Activated CD4-positive, alpha-beta T cell treated with anti-CD3 and anti-CD28 coated beads for 36 hours (primary cell): ENCODE measurements at places on chromosomes 7 and 10.

DNA sequence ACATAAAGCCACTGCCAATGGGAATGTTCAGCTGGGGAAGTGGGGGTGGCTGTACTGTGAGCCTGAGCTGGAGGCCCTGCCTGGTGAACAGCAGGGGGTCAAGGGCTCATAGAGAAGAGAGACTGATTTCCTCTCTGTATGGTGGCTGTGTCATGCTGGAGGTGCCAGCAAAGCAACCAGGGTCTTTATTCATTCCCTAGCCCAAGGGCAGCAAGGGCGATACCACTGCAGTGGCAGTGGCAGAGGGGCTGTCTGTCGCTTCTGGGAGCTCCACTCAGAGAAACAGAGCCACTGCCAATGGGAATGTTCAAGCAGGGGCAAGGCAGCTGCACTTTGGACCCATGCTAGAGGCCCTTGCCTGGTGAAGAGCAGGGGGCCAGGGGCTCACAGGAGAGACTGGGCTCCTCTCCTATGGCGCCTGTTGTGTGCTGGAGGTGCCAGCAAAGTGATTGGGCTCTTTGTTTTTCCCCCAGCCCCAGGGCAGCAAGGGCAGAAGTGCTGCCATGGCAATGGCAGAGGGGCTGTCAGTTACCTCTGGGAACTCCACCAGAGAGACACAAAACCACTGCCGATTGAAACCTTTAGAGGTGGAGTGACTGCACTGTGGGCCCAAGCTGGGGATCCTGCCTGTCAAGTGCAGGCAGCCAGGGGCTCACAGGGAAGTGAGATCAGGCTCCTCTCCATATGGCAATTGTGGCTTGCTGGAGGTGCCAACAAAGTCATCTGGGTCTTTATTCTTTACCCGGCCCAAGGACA, 545.1 kb downstream of the SH2D4B start:
- no peak overlapping the region for H3K4me3 ChIP-seq
- no peak for DNase-seq
- no peak overlapping the region for H3K27ac ChIP-seq
- no peaks in the 10 kb centered on the region for H3K27me3 ChIP-seq

- no peak overlapping the region for H3K4me3 ChIP-seq
- peaks cover 2% of the 10 kb centered on the region for H3K36me3 ChIP-seq
- no peak overlapping the region for H3K27ac ChIP-seq
- peaks cover 14% of the 10 kb centered on the region for H3K4me1 ChIP-seq
- DNase-seq: no peak
Observed at GRCh38 chr7:137953043-137953664, 48.7 kb downstream of the CREB3L2 start.

- peaks cover 2% of the 10 kb centered on the region for H3K36me3 ChIP-seq
- H3K4me3 ChIP-seq: no peak overlapping the region
- H3K27me3 ChIP-seq: no peaks in the 10 kb centered on the region
- peak; percentile 15 for DNase-seq
- peaks cover 40% of the 10 kb centered on the region for H3K4me1 ChIP-seq
- H3K27ac ChIP-seq: no peak overlapping the region
Observed at GRCh38 chr7:127417346-127417745, 24.8 kb upstream of the ZNF800 start.

GRCh38 chr10:14200698-14201544, 129.8 kb downstream of the FRMD4A start:
- no peak overlapping the region for H3K4me3 ChIP-seq
- no peaks in the 10 kb centered on the region for H3K4me1 ChIP-seq
- no peak overlapping the region for H3K27ac ChIP-seq
- no peaks in the 10 kb centered on the region for H3K36me3 ChIP-seq
- DNase-seq: peak; percentile 41

DNA sequence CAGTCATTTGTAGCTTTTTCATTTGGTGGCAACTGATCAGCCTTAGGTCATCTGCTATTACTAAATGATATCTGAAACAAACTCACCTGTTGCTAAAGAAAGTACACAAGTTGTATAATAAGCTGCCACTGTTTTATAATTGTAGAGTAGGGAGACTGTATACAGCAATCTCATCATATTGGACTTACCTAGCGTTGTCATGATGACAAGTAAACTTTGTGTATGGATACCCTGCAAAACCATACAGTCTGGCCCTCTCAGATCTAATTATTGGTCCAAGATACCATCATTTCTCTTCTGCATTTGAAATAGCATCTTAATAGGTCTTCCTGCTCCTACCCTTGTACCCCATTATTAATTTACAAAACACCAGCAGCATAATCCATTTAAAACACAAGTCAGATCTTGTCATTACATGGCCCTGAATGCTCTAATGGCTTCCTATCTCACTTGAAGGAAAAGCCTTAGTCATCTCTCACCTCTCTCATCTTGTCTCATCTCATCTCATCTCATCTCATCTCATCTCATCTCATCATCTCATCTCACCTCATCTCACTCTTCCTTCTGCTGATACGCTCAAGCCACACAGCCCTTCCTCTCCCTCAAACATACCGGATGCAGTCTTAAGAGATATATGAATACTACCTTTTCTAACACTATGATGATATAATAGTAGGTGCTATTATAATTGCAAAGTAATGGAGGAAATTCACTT, 540.6 kb downstream of the MDFIC start:
- no peak for DNase-seq
- H3K27me3 ChIP-seq: peaks cover 6% of the 10 kb centered on the region
- H3K27ac ChIP-seq: no peak overlapping the region

DNA sequence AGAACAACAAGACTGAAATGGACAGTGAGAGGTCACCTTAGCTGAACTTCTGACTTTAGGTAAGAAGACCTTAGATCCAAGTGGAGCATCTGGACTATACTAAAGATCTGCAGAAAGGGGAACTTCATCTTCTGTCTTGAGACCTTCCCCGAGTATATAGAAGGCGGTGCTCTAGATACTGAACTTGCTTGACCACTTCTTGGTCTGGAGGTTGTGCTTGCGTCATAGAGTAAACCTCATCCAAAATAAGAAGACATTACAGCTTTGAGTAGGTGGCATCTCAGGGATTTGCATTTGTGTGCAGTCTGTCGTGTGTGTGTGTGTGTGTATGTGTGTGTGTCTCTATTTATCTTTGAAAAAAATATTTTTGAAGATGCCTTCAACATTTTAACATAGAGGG, 157.5 kb downstream of the CHN2 start:
- no peak overlapping the region for H3K27ac ChIP-seq
- no peaks in the 10 kb centered on the region for H3K4me1 ChIP-seq
- H3K36me3 ChIP-seq: no peaks in the 10 kb centered on the region
- H3K27me3 ChIP-seq: no peaks in the 10 kb centered on the region
- DNase-seq: no peak

DNA sequence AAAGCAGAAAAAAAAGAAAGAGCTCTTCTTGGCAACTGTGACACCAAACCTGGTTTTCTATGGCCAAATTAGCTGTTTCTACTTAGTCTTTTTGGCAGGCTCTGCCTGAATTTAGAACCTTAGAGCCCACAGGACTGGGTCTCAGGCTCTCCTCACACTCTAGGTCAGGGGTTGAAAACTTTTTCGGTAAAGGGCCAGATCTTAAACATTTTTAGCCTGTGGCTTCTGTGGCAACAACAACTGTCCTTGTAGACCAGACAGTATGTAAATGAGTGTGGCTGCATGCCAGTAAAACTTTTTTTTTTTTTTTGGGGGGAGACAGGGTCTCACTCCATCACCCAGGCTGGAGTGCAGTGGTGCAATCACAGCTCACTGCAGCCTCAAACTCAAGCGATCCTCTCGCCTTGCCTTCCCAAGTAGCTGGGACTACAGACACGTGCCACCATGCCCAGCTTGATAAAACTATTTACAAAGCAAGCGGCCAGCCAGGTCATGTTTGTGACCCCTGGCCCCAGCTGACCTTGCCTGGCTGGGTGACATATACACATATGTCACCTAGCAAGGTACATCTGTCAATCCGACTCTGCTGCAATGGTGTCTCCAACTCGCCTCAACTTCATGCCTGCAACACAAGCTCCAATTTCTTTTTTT, 17.4 kb downstream of the KPNA7 start:
- peaks cover 2% of the 10 kb centered on the region for H3K27me3 ChIP-seq
- H3K4me1 ChIP-seq: no peaks in the 10 kb centered on the region
- no peak for DNase-seq
- no peak overlapping the region for H3K27ac ChIP-seq
- H3K36me3 ChIP-seq: no peaks in the 10 kb centered on the region
- no peak overlapping the region for H3K4me3 ChIP-seq

GRCh38 chr7:95526128-95526738, 40.5 kb downstream of the ASB4 start:
- H3K4me1 ChIP-seq: no peaks in the 10 kb centered on the region
- H3K27ac ChIP-seq: no peak overlapping the region
- H3K36me3 ChIP-seq: no peaks in the 10 kb centered on the region
- no peak overlapping the region for H3K4me3 ChIP-seq
- no peak for DNase-seq
- H3K27me3 ChIP-seq: peaks cover 13% of the 10 kb centered on the region

DNA sequence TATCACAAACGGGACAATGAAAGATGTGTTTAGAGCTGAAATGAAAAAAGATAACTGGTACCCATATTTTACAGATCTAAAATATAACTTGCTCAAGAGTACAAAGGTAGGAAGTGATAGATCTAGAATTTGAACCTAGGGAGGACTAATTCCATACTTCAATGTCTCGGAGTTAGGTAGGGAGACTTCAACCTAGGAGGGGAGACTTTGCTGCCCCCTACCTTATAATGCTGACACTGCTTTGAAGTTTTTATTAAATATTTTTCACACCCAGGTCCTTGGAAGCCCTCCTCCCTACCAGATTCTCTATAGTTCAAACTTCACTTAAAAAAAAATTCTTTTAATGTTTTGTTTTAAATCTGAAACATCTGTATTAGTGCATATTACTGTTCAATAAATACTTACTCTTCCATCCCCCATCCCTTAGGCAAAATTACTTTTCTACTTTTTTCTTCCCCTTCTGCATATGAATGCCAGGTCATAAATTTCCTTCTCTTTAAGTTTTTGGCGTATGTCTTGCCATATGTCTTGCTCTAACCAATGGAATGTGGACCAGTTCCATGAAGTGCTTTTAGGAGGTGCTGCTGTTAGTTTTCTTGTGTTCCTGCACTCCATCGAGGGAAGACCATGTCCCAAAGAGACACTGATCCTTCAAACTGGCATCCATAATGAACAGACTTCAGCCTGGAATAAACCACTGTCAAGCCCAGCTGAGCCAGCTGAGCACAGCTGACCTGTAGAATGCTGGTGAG, 57.8 kb downstream of the MICU1 start:
- H3K4me1 ChIP-seq: peaks cover 17% of the 10 kb centered on the region
- no peak overlapping the region for H3K27ac ChIP-seq
- no peaks in the 10 kb centered on the region for H3K27me3 ChIP-seq
- H3K4me3 ChIP-seq: no peak overlapping the region

GRCh38 chr10:124543971-124544370, 82.3 kb downstream of the LHPP start:
- DNase-seq: no peak
- no peak overlapping the region for H3K27ac ChIP-seq
- no peak overlapping the region for H3K4me3 ChIP-seq
- peaks cover 13% of the 10 kb centered on the region for H3K4me1 ChIP-seq
